ENCODE measurements at places on chromosomes 5 and 9.

DNA sequence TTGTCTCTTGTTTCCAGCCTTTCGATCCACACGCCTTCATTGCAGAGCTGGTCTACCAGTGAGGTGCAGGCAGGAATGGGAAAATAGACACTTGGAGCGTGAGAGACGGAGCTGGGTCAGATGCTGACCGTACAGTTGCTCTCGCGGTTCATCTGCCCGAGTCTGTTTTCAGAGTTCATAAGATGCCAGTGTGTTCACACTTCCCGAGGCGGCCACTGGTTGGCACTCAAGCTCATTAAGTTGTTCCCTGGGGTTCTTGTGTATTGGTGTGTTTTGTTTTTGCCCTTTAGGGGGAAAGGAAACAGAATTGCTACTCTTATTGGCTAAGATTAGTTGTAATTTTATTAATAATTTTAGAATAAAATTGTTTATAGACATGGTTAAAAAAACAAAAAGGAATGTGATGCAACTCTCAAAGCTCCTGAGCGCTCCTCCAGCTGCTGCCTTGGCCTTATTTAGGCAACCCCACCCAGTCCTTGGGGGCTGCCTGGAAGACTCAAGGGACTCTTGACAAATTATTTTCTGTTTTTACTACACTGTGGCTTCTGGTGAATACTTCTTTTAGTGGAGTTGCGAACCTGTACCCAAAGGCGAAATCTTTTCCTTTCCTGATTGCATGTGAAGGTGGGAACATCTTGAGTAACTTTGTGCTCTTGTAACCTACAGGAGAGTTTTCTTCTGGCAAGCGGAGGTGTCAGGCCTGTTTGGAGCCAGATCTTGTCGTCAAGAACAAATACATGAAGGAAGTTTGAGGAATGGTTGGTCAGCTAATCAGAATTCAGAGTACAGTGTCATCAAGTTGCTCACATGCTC, 146.1 kb downstream of the MAST4 start:
- DNase-seq = no peak

DNA sequence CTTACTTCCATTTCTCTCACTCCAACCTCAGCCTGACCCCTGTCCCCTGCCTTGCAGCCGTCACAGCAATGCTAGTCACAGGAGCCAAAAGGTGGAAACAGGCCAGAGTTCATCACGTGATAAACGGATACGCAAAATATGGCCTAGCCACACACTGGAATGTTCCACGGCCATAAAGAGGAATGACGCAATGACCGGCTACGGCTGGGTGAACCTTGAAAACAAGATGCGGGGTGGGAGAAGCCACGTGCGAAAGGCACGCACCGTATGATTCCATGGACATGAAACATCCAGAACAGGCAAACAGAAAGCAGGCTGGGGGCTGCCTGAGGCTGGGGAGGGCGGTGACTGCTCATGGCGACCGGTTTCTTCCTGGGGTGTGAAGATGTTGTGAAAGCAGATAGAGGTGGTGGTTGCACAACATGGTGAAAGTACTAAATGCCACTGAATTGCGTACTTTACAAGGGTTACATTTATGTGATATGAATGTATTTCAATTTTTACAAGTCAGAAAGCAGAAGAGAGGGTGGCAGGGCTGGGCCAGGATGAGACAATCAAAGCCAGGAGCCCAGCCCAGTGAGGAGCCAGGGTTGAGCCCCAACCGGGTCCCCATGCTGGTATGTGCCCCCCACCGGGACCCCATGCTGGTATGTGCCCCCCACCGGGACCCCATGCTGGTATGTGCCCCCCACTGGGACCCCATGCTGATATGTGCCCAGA, 117.8 kb upstream of the SARDH start:
- DNase-seq = no peak

GRCh38 chr5:110718311-110718710, 8.2 kb downstream of the TMEM232 start:
- no peak for DNase-seq

DNA sequence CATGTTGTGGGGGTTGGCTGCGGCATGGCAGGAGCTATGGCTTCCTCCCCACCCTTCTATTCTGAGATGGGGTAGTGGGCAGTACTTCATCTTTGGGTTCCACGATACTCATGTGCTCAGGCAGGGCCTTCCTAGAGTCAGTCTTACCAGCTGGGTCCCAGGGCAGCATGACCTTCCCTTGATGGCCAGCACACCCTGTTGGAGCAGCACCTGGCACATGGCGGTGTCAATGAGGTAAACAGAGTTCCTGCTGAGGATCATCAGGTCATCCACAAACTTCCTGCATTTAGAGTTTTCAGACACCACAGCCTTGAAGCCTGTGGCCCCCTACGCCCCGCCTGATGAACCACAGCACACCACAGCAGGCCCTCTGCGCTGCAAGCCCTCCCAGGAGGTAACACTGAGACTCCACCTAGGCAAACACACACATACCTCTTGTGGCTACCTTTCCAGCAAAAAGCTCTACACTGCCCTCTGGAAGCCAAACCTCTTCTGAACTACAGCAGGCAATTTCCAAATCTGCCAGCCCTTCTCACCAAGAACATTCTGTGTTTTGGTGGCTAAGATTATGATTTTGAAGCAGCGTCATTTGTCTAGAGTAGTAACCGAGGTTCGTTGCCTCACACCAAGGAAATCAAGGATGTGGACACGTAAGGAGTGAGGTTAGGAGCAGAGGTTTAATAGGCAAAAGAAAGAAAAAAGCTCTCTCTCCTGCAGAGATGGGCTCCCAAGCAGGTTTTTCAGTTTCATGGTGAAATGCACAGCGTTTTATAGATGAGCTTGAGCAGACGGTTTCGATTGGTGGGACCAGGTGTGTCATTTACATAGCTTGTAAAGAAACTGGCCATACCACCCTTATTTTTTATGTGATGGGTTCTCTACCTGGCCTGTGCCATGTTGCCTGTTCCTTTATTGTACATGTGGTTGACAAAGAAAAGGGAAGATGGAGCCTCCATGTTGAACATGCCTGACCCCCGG, 20.3 kb upstream of the TMEM174 start:
- DNase-seq = no peak

GRCh38 chr9:136074706-136075105, 20.4 kb downstream of the NACC2 start:
- DNase-seq = no peak

- no peak for DNase-seq
These were observed 412.7 kb downstream of the CTNND2 start for GRCh38 chr5:11491404-11492075.

DNA sequence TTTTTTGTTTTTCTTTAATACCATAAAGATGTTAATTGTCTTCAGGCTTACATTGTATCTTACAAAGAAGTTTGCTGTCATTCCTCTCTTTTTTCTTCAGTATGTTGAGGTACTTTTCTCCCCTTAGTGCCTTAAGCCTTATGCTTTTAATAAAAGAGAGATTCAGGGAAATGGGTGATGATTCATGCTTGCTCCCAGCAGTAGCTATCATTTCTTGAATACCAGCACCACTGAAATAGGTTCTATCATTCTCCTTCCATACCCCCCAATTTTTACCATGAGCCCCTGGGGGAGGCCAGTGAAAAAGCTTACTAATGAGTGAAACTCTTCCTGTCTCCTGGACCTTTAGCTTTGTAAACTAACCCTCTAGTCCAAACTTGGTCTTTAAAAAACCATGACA, 165.0 kb downstream of the FBXL7 start:
- DNase-seq = no peak

DNA sequence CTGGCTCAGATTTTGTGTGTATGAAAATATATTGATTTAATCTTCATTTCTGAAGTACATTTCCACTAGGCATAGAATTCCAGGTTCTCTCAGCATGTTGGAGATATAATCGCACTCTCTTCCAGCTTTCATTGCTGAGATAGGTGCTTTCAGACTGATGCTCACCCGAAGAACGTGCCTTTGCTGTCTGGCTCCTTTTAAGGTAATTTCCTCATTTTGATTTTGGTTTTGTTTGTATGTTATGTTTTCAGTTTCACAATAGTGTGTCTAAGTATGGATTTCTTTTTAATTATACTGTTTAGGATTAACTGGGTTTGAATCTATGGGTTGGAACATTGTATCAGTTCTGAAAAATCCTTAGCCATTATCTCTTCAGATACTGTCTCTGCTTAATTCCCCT, 132.0 kb upstream of the NFIB start:
- no peak for DNase-seq

DNA sequence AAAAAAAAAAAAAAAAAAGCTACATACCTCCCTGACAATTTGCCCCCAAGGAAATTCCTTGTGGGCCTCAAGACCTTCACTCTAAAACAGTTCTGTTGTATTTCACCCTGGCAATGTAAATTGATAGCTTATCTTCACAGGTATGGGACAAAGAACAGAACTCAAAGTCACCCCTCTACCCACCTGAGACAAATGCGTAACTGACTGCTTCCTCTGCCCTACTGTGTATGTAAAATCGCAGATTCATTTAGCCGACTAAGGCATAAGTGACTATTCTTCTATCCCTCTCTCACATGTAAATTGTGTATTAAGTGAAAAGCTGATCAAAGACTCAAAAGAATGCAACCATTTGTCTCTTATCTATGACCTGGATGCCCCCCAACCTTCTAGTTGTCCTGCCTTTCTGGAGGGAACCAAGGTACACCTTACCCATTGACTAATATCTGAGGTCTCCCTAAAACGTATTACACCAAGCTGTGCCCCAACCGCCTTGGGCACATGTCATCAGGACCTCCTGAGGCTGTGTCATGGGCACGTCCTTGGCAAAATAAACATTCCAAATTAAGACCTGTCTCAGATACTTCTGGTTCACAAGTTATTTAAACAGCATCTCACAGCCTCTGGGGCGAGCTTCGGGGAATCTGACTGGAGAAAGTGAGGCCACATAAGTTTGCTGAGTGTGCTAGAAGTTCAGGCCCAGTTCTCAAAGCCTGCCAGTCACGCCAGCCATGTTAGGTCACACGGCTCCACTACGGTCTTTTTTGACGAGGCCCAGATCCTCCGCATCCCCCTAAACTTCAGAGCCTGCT, 954 bp downstream of the TBCA start:
- DNase-seq = no peak

- no peak for DNase-seq
These were observed 818.5 kb downstream of the SEMA5A start for GRCh38 chr5:8727396-8727795.

DNA sequence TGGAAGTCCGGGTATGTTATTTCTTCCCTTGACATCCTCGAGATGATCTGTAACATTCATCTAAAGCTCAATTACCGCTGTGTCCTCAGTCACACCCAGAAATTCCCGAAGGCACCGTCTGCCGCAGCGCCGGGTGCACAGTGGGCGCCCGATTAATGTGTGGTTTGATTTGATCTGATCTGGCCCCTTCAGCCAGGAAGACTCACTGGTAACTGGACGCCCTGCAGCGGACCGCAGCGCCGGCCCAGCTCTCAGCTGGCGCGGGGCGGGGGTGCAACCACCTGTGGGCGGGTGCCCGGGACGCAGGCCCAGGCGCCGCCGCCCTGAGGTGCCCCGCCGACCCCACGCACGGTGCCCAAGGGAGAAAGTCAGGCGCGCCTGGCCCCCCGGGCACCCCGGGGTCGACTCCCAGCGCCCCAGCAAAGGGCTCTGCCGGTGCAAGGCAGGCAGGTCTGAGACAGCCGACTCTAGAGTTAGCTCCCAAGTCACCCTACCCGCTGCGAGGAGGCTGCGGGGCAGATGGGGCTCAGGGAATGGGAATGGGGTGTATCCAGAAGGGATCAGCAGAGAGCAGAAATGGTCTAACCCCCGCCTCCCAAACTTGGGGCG, 1.7 kb downstream of the EPB41L4B start:
- DNase-seq = no peak

- no peak for DNase-seq
These were observed 2.5 kb downstream of the CD14 start for GRCh38 chr5:140630292-140631035.

DNA sequence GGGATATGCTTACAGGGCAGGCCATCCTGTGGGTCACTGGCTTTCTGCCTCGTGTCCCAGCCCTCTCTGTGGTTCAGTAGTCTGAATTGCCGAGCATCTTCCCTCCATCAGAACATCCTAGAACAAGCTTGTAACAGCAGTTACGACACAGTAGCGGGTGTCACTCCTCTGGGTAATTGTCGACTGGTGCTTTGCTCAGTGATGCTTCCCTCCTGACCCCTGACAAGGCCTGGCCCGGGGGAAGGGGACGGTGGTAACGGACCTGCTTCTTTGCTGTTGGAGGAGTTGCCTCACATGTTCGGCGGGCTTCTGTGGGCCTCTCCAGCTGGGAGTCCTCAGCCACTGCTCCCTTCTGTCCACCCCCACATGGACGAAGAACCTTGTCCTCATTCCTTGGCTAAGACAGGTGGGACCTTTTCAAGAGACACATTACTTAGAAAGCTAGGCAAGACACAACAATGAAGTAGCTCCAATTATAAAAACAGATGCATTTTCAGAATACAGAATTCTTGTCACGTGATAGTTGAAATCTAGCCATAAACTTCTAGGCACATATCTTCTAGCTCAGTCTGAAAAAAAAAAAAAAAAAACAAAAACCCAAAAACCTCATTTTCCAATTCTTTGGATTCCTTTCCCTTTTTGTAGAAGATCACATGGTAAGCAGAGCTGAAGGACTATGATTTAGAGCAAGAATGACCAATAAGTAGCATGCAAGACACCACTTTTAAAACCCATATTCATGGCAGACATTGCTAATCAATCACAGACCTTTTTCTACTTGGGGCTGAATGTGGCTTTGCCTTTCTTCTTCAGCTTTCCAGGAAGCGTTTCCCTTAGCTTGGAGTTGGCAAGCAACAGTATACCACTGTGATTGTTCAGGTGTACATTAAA, 25.0 kb downstream of the HMCN2 start:
- no peak for DNase-seq

DNA sequence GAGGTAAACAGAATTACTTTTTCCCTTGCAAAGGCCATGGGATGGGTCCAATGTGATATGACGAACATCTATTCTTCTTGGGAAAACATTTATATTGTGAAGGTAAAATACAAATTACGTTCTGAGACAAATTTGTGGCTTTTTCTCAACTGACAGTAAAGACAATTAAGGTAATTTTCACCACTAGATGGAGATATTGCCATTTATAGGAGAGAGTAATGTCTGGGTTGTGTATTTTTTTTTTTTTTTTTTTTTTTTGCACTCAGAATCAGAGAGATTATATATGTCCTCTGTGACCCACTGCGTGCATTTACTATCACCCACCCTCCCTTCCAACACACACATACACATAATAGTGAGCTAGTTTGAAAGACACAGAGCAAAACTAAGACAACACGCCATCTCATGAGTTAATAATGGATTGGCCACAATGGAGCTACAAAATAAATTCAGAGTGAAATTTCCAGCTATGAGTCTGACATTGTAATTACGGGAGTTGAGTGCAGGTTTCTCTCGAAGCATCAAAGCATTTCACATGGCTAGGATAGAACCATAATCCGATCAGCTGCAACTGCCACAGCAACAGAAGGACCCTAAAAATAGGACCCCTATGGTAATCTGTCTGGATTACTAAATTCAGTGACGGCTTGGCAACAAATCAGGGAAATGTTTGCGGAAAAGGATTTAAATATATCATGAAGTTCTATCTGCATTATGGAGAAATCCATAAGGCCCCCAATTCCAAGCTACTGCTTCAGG, 49.2 kb downstream of the ANXA1 start:
- no peak for DNase-seq

GRCh38 chr9:133957328-133957727, 34.8 kb downstream of the VAV2 start:
- DNase-seq = no peak

- no peak for DNase-seq
These were observed 18.0 kb downstream of the SLC31A2 start for GRCh38 chr9:113168809-113169208.
